ENCODE measurements at places on chromosomes 1 and 21. TPM values are rescaled to one million over a fixed set of nuclear protein-coding genes. Genes with fewer than 3 reads are reported as not detected.

The HMCN1 gene
- total RNA-seq = 46.4 TPM

The RAB7B gene
- total RNA-seq = 1.5 TPM

The KRTCAP2 gene
- 123 TPM for total RNA-seq

The RAD54L gene
- 11.7 TPM for total RNA-seq

DNA sequence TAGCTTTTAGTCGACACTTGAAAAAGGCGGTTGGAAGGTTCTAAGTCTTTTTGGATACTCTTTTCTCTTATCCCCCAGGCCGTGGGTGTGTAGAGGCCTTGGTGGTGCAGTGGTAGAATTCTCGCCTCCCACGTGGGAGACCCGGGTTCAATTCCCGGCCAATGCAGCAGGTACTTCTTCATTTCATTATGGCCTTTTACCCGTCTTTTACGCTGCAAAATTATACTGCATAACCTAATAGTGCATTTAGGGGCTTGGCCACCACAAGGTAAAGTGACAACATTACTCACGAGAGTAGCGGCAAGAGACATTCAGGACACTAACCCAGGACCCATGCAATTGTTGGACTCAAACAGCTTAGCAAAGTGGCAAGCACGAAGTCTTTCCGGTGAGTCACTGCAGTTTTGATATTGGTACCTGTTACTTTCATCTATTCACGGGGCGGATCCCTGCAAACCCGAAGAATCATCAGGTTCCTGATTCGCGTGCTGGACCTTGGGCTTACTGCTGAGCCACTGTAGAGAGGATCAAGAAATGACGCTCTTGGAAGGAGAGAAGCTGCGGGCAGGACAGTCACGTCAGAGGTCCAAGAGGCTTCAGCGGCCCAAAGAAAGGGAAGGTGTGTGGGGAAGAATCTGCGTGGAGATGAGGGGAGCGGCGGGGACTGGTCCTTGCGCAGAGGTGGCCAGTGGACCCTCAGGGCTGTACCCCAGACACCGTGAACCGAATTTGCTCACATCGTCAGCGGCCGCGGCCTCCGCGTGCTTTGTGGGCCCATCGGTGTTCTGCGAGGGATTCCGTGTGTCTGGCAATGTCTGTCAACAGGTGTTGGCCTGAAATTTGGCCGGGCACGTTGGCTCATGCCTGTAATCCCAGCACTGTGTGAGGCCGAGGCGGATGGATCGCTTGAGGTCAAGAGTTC, 12.9 kb upstream of the RNU1-4 start:
- DNase-seq = no peak

DNA sequence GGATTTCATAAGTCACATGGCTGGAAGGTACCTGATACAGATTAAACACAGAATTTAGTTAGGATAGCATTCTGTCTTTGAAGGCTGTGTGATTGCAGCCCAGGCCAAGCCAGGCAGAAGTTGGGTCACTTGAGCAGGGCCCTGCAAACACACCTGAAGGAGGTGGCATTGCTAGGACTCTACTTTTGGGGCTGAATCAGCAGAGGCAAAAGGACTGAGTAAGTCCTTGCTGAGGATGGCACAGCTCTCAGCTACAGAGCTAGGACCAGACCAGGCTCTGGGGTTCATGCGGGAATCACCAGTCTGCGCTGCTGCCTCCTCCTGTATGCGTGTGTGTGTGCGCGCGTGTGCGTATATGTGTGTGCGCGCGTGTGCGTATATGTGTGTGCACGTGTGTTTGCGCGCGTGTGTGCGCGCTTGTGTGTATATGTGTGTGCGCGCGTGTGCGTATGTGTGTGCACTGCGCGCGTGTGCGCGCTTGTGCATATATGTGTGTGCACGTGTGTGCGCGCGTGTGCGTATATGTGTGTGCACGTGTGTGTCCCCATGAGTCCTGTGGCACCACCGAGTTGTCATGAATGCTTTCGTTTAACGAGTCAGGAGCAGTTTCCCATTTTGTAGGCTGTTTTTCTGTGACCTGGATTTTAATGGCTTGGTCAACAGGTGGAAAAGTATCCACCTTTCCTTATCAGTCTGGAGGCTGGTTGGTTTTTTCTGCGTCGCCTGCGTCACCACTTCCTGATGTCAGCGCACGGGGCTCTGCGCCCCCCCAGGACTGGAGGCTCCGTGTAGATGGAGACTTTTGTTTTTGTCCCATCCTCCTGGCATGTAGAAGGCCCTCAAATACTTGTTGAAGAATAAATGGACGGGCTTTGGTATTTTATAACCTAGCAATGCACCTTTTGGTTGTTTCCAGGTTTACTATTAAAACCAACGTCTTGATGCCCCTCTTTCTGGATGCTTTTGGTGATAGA, 34.7 kb downstream of the ADARB1 start:
- DNase-seq = no peak

DNA sequence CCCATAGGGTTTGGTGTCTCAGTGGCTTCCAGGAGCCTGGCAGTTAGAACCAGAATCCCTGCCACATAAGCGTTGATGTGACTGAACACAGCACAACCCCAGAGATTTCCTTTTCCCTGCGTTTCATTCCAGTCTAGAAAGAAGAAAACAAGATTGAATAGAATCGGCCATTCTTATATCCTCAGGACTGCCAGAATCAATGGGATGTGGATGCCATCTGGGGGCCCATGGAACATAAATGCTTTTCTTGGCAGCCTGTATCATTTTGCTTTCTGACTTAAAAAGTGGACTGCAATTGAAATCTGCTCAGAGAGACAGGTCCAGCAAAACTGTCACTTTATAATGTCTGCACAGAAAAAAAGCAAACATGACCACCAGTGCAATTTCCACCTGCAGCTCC, 80.3 kb downstream of the DISC1 start:
- no peak for DNase-seq

DNA sequence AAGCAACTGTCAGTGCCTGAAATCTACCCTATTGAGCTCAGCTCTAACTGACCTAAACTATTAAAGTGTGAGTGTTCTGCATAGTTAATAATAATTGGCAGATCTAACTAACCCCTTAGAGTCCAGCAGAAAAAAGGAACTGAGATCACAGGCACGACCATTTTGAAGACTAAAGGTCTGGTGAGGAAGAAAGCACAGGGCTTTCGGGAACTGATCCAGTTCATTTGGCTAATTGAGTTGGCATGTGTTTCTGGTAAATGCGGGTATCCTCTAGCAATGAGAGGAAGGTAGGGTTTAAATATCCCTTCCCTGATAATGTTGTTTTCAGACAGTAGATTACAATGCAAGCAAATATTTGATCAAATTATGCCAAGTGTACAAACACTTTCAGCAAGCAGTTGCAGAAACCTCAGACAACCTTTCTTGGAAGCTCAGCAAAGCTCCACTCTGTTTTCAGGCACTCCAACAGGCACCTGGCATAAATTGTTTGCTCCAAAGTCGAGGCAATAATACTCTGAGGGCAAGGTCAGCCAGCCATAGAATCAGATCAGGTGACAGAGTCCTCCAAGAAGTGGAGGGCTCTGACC, 100.8 kb downstream of the KCNK1 start:
- DNase-seq = no peak

- no peak for DNase-seq
Measured at GRCh38 chr1:4108758-4109627, 208.9 kb upstream of the C1orf174 start.

DNA sequence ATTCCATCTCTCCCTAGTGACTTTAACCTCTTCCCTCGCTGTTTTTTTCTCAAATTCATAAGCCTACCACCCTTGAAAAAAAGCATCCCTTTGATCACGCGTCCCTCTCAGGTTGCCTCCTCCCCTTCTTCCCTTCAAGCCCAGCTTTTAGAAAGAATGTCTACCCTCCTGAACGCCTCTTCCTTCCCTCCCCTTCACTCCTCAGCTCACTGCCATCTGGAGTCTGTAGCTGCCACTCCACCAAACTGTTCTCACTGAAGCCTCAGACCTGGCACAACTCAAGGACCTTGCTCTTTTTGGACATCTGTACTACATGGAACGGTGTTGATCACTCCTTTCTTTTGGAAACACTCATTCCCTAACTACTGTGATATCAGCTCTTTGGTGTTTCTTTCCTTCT, 80.6 kb downstream of the SLC25A24 start:
- DNase-seq = no peak

- DNase-seq = no peak
Measured at GRCh38 chr21:15221799-15222386, 157.1 kb upstream of the NRIP1 start.

DNA sequence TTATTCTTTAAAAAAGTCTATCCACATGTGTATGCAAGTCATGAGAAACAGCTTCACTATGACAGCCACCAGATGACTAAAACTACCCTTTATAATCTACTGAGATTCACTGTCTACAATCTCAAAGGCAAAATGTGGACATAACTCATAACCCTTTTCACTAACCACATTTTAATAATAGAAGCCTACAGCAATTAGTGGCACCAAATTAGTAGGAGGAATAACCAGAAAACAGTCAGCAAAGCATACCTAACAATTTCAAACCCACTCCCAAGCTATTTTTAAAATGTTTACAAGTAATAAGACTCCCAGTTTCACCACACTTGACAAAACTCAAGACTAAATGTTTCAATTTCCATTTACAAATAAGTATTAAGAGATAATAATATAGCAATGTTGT, 442.9 kb downstream of the PTPRC start:
- no peak for DNase-seq

DNA sequence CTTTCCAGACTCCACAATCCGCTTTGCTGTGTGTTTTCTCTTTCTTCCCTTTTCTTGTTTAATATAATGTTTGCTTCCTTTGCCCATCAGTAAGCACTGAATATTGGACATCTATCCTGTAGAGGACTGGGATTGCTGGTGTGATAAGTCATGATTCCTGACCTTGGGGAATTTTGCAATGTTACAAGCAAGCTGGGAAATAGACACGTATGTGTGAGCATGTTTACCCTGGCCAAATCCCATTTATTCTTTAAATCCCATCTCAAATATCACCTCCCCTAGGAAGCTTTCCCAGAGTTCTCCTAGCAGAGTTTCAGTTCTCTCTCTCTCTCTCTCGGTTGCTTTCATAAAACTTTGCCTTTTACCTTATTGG, 155.3 kb downstream of the ROR1 start:
- no peak for DNase-seq

- DNase-seq = no peak
Measured at GRCh38 chr21:30206551-30207251, 9.2 kb downstream of the CLDN8 start.

DNA sequence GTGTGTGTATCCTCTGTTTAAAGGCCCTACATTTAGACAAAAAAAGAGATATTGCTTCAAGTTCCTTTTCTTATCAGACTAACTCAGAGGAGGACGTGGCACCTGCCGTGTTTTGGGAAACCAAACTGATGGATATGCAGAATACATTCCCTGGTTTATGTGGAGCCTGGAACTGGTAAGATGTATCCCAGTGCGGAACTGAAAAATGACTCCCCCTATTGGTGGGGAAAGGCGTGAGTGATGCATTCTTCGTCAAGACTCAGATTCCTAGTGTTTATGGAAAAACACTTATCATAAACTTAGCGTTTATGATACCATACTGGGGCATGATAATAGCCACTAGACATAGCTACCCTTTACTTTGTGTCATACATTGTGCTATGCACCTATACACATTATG, 154.2 kb downstream of the ZNF326 start:
- no peak for DNase-seq

DNA sequence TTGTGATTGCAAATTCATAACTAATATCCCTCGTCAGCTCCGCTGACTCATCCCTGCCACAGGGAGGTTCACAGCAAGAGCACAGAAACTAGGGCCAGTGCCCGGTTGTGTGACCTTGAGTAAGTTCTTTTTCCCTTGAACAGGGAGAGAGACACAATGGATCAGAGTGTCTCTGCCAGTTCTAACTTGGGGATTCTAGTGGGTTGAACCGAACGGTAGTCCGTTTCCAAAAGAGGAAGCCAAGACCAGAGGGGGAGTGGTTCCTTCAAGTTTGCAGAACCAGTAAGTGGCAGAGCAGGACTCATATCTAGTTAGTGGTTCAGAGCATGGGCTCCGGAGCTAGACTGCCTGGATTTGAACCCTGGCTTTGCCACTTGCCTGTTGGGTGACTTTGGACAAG, 4.9 kb upstream of the SHISA4 start:
- DNase-seq = no peak

DNA sequence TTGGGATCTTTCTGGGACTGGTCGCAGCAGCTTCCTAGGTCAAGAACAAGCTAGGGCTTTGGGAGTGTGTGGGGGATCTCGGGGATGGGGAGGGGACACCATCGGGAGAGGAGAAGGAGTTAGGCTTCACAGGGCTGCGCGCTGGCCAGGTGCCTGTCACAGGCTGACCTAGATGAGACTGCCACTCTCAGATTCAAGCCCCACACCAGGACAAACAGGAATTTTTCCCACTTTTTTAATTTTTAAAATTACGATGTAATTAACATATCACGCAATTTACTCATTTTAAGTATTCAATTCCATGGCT, 180.6 kb downstream of the CAMTA1 start:
- DNase-seq = no peak

- no peak for DNase-seq
Measured at GRCh38 chr1:240155605-240156004, 63.9 kb downstream of the FMN2 start.

DNA sequence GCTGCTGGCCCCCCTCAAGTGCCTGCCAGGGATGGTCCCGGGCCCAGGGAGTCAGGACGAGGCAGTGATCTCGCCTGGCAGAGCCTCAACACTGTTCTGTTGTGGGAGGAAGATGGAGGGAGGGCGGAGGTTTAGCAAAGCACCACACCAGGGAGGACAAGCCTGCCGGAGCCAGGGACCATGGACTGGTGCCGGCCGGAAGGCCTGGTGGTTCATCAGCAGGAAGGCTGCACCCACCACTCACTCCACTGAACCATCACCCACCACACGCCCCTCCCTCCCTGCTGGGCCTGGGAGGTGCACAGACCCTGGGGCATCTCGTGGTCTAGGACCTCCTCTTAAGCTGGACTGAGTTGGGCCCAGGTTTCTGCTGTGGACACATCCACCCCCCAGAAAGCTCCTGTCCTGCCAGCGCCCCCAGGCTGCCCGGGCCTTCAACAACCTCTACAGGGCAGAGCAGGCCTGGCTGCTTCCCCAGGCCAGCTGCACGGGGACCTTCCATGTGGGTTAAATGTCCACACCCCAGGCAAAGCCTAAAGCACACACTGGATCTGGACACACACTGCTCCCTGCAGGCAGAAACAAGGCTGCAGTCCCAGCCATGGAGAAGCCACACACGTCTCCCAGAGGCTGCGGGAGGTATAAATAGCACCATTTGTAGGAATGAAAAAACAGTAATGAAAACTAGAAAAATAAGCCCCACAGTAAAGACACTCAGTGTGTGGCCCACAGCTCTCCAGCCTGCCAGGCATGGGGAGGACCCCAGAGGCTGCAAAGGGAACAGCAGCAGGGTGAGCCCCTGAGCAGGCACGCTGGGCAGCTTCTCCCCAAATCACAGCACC, 10.4 kb upstream of the TMEM240 start:
- DNase-seq = no peak

DNA sequence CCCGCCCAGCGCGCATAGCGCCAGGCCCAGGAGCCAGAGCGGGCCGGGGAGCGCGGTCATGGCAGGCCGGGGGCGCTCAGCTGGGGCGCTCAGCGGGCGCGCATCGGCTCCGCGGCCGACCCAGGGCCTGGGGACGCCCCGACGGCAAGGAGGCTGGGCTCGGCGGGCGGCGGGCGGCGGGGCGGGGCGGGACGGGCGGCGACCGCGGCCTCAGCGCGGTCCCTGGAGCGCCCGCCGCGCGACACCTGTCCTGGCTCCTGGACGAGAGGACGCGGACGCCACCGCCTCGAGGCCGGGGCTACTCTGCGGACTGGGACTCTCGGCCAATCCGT, 273 bp downstream of the BMP8B start:
- no peak for DNase-seq
